ENCODE measurements at places on chromosomes 5 and 9.
A peak's percentile ranks its signal among the peaks of the same experiment; 100 is the strongest.

GRCh38 chr5:119307170-119307569, 48.6 kb upstream of the TNFAIP8 start:
- no peak for DNase-seq

DNA sequence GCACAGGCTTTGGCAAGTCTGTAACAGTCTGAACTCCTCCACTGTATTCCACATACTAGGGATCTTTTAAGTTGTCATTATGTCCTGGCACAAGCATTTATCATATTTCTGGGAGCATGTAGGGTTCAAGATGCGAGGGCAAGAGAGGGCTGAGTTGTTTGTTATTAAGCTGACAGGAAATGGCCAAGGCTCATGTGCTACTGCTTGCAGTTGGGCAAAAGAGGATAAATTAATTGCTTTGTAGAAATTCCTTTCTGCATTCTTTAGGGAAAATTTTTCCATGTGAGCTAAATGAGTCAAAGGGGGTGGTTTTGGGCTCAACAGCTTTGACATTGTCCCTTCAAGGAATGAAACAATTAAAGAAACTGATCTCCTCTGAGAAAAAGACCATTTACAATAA, 35.4 kb downstream of the DOCK8 start:
- no peak for DNase-seq

DNA sequence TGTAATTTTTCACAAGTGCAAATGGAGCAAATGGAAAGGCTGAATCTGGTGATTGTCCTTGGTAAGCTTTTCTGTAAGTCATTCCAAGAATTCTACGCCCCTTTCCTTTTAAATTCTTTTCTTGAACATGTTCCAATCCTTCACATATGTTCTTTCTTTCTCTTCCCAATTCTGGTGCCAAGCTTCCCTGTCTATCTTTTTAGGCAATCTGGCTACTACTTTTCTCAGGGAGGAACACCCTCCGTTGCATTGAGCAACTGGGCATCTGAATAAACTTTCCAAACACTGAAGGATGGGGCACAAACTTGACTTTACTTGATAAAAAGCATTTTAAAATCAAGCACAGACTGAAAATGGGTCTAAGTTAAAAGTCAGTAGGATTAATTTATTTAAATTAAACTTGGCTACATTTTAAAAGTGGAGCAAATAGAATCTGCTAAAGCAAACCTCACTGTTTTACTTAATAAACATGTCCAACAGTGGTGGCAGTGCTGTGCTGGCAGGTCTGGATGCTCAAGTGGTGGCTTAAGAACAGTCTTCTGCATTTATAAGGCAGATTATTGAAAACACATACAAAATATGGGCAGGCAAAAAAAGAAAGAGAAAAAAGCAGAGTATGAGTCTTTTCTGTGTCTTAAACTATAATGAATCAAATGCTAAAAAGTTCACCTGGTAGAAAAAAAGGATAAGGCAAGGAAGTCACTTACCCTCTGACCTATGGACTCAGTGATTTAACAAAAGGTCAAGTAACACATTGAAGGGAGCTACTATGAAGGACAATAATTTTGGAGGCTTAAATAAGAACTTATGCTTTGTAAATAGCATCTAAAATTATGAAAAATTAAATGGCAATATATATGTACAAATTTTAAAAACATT, 5.4 kb downstream of the ELL2 start:
- no peak for DNase-seq

DNA sequence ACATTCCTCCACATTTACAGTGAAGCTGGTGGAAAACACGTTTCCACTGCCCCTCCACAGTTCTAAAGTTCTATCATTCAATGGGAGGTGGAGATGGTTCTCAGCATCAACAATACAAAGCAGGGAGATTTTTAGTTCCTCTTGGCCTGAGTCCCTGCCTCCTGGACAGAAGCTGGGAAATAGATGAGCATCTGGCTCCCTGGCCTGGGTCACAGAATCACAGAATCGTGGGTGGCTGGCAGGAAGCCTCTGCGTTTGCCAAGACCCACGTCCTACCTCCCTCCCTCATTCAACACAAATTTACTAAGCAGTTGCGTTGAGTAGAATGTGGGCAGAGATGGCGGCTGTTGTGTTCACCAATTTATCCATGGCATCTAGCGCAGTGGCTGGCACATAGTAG, 5.2 kb upstream of the PPARGC1B start:
- no peak for DNase-seq

DNA sequence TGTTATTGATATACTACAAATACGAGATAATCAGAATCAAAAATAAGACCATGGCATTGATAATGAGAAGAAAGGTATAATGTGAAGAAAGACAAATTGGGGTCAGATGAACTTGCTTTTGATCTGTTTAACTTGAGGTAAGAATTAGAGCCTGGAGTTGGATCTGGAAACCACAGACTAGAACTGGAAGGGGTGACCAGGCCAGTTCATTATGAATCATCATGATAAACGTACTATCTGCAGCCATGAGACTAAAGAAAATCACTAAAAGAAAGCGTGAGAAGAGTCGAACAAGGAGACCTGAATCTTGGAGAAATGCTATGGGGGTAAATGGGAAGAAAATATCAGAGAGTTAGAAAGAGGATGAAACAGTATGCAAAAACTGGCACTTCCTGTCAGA, 967.5 kb downstream of the NR2F1-AS1 start:
- DNase-seq = no peak

- DNase-seq = no peak
Observed at GRCh38 chr9:21505425-21506179, 23.5 kb upstream of the IFNE start.

DNA sequence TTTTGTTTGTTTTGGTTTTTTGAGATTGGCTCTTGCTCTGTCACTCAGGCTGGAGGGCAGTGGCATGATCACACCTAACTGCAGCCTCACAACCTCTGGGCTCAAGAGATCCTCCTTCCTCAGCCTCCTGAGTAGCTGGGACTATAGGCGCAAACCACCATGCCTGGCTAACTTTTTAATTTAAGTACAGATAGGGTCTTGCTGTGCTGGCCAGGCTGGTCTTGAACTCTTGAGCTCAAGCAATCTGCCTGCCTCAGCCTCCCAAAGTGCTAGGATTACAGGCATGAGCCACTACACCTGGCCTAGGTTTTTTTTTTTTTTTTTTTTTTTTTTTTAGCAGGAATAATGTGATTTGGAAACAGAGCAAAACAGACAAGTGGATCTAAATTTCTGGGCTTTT, 37.6 kb downstream of the MARCHF6 start:
- DNase-seq = no peak

DNA sequence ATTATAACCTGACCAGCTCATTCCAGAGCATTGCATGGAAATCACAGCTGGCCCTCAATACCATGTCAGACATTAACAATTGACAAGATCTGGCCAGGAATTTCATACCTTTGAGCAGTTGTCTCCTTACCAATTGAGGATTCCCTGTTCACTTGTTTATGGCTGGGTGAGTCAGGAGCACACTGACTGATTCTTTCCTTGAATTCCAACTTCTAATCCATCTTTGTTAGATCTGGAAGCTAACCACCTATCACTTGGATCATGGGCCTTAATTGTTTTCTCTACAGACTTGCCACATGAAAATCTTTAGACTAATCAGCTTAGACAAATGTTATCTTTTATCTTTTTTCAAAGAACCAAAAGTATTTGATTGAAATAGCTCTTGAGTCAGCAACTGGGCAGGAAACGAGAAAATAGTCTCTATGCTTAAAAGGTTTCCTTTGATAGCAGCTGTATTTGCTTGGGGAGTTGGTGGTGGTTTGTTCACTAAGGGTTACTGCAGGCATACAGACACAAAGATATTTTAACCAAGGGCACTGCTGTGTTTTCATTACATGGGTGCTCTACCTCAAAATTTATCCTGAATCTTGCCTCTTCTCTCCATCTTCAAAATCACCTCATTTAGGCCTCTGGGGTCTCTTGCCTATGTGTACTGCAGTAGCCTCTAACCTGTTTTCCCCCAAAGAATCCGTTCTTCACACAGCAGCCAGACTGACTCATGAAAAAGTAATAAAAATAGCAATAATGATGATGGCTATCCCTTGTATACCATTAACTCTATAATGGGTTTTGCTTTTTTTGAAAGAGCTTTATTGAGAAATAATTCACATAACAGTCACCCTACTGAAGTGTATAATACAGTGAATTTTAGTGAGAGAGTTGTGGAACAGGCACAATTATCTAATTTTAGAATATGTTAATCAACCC, 197.0 kb upstream of the NMUR2 start:
- DNase-seq = no peak

GRCh38 chr5:111762895-111763294, 5.9 kb upstream of the NREP start:
- no peak for DNase-seq

GRCh38 chr5:156929366-156929948, 33.6 kb downstream of the TIMD4 start:
- DNase-seq = no peak

DNA sequence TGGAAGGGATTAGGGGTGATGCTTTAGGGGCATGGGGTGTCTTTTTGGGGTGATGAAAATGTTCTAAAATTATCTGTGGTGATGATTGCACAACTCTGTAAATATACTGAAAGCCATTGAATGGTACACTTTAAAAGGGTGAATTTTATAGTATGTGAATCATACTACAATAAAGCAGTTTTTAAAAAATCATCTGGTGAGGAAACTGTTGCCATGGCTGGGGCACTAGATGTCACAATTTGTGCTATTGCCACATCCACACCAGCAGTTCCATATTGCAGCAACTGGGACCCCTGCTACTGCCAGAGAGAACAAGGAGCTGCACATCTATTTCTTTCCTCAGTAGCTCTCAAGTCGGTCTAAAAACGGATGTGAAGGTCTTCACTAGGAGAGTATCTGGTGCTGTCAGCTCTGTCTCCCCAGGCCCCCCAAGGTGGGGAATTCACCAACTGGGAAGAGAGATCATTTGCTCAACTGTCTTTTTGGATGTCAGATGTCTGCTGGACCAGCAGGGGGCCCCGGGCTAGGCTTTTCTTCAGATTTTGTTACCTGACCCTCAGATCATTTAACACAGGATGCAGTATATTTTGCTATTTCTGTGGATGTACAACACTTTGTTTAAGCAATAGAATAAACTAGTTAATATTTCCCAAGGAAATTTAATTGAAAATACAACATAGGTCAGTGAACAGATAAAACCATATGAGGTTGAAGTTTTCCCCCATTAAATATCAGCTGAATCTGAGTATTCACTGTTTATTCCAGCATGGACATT, 13.2 kb downstream of the CMYA5 start:
- peak; percentile 56 for DNase-seq

DNA sequence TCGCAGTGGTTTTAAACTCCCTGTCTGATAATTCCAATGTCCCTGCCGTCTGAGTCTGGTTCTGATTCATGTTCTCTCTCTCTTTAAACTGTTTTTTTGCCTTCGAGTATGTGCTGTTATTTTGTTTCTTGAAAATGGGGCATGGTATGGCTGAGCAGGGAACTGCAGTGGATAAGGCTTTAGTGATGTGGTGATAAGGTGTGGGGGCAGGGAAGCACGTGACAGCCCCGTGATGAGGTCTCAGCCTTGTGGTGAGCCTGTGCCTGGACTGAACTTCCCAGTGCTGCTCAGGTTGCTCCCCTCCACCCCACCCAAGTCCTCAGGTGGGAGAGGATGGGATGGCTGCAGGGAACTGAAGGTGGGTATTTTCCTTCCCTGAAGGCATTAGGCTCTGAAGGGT, 5.5 kb upstream of the ZNF354B start:
- no peak for DNase-seq

DNA sequence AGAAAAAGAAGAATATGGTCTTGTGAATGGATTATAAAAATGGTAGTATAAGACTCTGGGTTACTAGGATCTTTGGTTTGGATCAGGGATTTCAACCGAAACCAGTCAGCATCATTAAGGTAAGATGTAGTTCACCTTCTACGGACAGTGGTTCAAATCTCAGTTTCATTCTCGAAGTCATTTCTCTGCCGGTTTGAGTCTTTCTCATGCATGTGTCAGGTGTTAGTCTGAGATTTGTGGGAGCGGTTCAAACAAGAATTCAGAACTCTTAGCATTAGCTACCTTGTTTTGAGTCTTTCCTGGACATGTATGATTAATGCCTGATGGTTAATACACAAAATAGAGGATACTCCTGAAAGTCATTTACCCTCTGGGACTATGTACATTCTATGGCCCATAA, 735.9 kb upstream of the NUDT12 start:
- no peak for DNase-seq

DNA sequence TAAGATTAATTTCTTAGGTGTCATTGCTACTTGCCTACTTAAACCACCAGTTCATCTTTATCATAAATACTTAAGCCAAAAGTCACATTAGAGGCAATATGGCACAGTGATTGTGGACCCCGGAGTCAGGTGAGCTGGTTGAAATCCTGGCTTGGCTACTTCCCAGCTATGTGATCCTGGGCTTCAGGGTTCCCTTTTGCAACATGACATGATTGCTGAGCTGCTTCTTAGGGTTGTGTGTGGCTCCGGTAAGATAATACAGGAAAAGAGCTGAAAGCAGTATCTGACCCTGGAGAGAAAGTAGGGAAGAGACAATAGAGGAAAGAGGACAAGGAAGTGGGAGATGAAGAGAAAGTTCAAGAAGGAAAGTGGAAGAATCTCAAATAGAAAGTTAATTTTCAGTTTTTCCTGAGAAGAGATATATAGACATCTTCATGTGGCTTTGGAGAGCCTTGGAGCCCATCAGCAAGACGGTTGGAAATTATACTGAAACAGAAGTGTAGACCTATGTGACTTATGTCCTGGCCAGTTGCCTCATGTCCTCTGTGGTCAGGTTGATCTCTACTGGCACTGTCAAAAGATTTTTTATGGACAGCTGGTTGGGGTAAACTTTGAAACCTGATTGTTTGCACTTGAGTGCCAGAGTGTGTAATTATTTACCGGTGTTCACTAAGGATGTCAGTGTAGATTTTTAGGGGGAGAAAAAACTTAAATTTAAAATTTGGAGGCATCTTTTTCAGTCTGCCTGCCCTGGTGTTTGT, 93.2 kb downstream of the GHR start:
- peak; percentile 34 for DNase-seq

DNA sequence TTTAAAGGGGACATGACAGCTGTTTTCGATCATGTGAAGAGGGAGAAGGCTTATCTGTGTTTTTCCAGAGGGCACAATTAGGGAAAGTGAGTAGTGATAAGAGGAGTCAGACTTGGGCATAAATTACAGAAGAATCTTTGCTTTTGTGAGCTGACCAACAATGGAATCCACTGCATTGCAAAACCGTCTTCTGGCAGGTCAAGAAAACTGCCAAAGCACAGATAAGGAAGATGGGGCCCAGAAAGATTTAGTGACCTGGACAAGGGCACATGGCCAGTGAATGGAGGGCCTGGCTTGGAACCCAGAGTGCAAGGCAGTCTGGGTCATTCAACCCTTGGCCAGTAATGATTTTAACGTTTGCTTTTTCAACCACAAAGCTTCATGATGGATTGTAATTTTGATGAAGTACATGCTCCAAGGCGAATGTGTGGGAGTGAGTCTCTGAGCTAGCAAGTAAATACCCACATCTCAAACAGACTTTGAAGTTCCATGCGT, 153.2 kb upstream of the MAST4 start:
- DNase-seq = peak; percentile 51

- no peak for DNase-seq
Observed at GRCh38 chr5:132828846-132829494, 1.5 kb downstream of the SHROOM1 start.

- no peak for DNase-seq
Observed at GRCh38 chr5:62605638-62606037, 27.0 kb downstream of the LRRC70 start.

- DNase-seq = no peak
Observed at GRCh38 chr5:148484651-148485050, 100.9 kb downstream of the FBXO38 start.

Measured in T47D (cell line).